ENCODE measurements at places on chromosomes 3 and 15.

DNA sequence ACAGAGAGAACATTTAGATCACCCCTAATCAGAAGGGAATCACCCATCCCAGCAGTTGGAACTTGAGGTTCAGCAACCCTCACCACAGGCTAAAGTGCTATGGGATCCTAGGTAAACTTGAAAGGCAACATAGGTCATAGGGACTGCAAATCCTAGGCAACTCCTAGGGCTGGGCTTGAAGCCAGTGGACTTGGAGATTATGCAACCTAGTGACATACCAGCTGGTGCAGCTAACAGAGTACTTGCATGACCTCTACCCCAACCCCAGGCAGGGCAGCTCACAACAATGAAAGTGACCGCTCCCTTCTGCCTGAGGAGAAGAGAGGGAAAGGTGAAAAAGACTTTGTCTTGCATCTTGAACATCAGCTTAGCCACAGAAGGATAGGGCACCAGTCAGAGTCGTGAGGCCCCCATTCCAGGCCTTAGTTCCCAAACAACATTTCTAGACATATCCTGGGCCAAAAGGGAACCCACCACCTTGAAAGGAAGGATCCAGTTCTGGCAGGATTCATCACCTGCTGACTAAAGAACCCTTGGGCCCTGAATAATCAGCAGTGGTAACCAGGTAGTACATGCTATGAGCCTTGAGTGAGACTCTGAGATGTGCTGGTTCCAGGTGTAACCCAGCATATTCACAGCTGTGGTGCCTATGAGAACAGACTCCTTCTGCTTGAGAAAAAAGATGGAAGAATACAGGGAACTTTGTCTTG lies 37.6 kb upstream of the FBN1 start:
- no peak for DNase-seq

DNA sequence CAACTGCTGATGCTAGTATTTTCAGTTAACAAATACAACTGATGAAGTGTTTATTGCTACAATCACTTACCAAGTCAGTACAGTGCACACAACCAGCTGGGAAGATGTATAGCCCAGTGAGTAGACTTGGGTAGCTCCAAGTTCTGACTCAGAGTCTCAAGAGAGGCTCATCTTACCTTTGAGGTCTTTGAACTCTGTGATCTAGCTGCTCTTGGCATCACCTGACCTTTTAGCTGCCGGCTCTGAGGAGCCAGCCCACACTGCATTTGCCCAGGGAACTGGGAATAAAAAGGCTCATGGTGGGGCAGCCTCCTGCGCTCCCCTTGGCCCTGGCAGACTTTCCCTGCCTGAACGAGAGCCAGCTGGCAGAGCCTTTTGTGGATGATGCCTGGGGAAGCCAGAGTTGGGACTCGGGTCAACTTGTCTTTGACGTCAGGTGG lies 82.6 kb downstream of the CEMIP start:
- DNase-seq: no peak

DNA sequence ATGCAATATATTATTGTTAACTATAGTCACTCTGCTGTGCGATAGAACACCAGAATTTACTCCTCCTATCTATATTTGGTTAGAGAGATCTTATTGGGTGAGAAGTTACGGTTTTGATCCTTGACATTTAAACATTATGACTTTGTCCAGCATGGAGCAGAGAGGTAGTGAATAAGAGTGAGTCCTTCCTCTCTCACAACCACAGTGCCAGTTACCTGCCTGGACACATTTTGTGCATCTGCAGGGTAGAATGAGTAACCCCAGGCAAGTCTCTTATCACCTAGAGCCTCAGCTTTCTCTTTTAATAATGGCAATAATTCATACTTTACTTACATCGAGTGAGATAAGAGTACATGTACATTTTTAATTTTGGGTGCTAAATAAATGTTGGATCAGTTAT lies 24.1 kb downstream of the KAT2B start:
- DNase-seq: no peak

- DNase-seq: no peak
Observed at GRCh38 chr3:195119461-195120266, 151.3 kb downstream of the XXYLT1 start.

DNA sequence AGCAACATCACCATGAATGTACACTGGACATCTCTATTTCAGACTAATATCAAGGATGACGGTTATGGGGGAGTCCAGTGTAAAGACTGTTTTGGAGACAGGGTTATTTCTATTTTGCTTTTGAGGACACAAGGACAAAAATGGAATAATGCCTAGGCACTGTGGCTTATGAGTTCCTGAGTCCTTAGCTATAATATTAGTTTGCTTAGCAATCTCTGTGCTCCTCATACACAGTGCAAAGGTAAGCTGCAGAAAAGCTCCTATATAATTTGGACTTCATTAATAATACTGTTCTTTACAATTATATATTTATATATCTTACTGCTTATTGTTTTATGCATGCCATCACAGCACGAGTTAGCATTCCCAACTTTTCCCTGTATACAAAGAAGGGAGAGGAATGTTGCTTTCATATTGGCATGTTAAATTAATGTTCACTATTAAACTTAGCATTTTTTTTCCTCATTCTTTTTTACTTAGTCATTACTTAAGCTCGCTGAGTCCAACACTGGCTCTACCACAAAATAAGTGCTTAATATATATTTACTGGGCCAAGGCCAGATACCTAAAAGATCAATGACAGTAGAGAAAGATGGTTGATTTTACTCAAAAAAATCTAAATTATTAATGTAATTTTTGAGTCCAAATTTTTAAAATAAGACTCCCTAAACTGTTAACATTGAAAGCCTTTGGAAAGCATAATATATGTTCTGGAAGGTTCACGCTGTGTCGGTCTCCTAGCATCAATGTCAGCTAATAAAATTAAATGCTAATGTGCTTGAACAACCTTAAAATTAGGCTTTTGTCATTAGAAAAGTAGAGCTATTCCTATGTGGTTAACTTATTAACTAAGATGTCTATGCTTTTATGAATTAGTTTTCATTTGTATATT lies 13.8 kb downstream of the THBS1 start:
- DNase-seq: no peak

DNA sequence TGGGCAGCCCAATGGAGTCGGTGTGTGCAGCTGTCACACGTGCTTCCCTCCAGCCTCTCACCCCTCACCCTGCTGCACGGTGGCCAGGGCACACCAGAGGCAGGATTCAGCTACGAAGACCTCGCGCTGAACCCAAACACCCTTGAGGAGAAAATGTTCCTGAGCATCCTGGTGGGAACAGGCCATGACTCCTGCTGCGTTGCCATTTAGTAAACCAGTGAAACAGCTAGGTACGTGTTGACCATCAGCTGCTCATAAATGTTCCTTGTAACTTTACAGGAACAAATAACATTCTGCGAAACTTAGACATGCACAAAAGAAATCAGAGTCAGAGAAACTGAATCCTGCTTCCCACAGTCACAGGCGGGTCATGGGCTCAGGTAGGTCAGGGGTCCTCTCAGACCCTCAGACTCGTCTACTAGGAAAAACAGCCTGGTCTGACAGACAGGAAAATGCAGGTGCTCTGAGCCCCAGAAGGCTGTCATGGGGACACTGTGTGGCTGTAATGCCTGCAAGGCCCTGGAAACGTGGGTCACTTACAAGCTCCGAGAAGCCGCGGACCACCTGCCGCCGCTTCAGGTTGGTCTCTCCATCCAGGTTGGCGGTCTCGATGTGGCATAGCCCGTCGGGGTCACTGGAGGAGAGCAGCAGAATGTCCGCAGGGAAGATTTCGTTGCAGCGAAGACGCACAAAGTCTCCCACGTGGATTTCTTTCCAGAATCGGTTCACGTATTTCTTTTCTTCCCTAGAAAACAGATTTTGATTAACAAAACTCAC lies 82.5 kb downstream of the ATP10A start:
- DNase-seq: no peak

- no peak for DNase-seq
Observed at GRCh38 chr3:165749821-165750220, 87.4 kb downstream of the BCHE start.

- peak; percentile 15 for DNase-seq
Observed at GRCh38 chr15:95327661-95328060, 1002.8 kb upstream of the NR2F2 start.
